Cortex of kidney (tissue), 1 donor: ENCODE measurements at places on chromosomes 1 and 21.

- no peak for DNase-seq
Measured at GRCh38 chr1:151935154-151935553, 25.8 kb upstream of the THEM4 start.

- DNase-seq = no peak
Measured at GRCh38 chr1:87799451-87799850, 470.8 kb downstream of the LMO4 start.

- no peak for DNase-seq
Measured at GRCh38 chr1:162671664-162672410, 39.6 kb downstream of the DDR2 start.

DNA sequence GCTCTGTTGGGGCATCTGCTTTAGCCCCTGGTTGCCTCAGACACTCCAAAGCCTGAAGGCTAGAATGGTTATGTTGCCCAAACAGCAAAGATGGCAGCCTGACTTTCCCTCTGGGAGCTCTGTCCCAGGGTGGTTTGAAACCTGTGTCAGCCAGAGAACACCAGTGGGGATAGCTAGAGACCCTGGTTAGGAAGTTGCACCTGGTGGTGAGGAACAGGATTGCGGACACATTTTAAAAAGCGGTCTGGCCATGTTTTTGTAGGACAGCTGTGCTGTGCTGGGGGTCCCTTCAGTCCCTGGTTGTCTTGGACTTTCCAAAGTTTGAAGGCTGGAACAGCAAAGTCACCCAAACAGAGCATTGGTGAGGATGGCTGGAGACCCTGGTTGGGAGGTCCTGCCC, 87.8 kb downstream of the DNM3 start:
- no peak for DNase-seq

- no peak for DNase-seq
Measured at GRCh38 chr1:46691997-46692790, 20.5 kb downstream of the TEX38 start.

- DNase-seq = no peak
Measured at GRCh38 chr1:165659581-165659895, 28.5 kb downstream of the MGST3 start.

- no peak for DNase-seq
Measured at GRCh38 chr1:222163895-222164294, 384.0 kb downstream of the HHIPL2 start.

- no peak for DNase-seq
Measured at GRCh38 chr1:175984813-175985212, 222.3 kb downstream of the COP1 start.

GRCh38 chr1:244056577-244056976, 5.5 kb downstream of the ZBTB18 start:
- DNase-seq = no peak

DNA sequence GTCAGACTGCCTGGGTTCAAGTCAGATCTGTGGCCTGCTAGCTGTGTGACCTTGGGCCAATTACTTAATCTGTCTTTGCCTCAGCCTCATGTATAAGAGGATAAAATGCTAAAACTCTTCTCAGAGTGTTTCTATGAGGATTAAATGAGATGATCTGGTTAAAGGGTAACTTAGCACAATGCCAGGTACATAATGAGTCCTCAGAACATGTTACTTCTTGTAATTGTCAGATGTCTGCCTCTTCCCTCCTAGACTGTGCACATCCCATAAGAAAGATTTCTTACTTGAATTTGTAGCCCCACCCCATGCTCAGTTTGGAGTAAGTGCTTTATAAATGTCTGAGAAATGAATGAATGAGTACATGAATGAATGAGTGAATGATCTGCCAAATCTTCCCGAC, 34.6 kb upstream of the HIVEP3 start:
- DNase-seq = no peak
